ENCODE measurements at places on chromosomes 1 and 21.

GRCh38 chr1:9085306-9085940 is 16.0 kb upstream of the SLC2A5 start:
- no peak for DNase-seq

GRCh38 chr1:11187494-11187893 is 1.7 kb upstream of the ANGPTL7 start:
- DNase-seq: no peak

DNA sequence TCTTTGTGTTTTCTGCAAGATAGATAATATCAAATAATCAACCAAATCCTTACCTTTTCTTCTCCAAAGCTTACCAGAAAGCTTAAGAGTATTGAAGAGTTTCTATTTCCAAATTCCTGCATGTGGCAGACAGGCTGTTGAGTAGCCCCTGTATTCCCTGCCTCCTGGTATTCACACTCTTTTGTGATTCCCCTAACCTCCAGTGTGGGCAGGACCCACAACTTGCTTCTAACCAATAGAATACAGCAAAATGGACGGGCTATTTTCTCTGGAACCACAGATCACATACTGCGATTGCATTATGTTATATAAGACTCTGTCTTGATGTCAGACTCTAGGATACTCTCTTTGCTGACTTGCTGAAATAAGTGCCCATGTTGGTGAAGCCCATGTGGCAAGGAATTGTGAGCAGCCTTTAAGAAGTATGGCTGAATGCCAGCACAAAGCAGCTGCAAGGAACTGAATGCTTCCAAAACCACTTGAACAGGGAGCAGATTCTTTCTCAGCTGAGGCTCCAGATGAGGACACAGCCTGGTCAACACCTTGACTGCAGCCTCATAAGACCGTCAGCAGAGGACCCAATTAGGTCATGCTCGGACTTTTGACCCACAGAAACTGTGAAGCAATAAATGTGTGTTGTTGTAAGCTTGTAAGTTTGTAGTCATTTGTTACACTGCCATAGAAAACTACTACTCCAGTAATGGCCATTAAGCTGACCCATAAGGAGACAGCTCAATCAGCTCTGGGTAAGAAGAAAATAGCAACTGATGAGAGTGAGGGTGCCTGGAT is 47.9 kb upstream of the PLXNA2 start:
- no peak for DNase-seq

- DNase-seq: no peak
These were observed 109.1 kb upstream of the USH2A start for GRCh38 chr1:216532251-216532798.

GRCh38 chr1:217528271-217528670 is 102.6 kb downstream of the GPATCH2 start:
- no peak for DNase-seq

- DNase-seq: no peak
These were observed 77.9 kb upstream of the LPGAT1 start for GRCh38 chr1:211908453-211908852.

DNA sequence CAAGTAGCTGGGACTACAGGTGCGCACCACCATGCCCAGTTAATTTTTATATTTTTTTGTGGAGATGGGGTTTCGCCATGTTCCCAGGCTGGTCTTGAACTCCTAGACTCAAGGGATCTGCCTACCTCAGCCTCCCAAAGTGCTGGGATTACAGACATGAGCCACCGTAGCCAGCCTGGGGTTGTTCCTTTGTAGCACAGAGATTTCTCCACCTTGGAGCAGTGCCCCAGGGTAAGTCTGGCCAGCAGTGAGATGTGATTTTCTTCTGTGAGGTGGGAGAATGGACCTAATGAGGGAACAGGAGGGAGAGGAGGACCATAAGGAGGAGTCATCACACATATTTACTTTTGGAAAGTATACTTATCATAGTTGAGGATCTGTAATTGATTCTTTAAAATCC is 61.1 kb upstream of the GADD45A start:
- DNase-seq: no peak

DNA sequence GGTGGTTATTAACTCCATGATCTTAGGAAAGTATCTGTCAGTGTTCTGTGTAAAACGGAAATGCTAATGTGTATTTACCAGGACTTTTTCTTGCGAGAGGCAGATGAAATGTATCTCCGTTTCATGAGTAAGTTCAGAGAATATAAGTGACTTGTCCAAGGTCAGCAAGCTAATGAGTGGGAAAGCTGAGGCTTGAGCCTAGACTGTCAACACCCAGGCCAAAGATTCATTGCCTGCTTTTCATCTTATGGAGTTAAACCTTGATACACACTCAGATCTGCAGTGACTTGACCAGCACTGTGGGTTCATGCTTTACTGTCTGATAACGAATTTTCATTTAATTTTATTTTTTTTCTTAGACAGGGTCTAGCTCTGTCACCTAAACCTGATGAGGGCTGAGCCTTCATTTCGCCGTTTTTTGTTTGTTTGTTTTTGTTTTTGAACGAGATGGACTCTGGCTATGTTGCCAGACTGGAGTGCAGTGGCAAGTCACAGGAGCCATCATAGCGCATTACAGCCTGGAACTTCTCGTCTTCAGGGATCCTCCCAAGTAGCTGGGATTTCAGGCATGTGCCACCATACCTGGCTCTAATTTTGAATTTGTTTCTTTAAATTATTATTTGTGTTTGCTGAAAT is 918 bp upstream of the JTB start:
- no peak for DNase-seq

- no peak for DNase-seq
These were observed 275.9 kb upstream of the C1orf105 start for GRCh38 chr1:172144445-172145061.

DNA sequence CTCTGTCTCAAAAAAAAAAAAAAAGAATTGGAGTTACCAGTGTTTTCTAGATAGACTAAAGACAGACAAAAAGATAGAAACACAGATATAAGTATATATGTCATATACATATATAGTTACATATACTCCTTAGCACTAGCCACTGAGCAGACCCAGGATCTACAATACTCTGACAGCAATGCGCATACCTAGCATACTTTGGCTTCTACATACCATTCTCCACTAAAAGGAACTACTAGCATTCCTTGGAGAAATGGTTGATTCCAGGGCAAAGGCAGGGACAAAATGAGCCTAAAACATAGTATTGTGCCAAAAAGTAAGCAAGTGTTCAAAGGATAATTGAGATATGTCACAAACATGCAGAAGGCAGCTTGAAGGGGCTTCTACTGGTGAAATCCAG is 22.7 kb downstream of the SYNJ1 start:
- DNase-seq: no peak

GRCh38 chr1:68409426-68409825 is 40.3 kb downstream of the RPE65 start:
- no peak for DNase-seq

DNA sequence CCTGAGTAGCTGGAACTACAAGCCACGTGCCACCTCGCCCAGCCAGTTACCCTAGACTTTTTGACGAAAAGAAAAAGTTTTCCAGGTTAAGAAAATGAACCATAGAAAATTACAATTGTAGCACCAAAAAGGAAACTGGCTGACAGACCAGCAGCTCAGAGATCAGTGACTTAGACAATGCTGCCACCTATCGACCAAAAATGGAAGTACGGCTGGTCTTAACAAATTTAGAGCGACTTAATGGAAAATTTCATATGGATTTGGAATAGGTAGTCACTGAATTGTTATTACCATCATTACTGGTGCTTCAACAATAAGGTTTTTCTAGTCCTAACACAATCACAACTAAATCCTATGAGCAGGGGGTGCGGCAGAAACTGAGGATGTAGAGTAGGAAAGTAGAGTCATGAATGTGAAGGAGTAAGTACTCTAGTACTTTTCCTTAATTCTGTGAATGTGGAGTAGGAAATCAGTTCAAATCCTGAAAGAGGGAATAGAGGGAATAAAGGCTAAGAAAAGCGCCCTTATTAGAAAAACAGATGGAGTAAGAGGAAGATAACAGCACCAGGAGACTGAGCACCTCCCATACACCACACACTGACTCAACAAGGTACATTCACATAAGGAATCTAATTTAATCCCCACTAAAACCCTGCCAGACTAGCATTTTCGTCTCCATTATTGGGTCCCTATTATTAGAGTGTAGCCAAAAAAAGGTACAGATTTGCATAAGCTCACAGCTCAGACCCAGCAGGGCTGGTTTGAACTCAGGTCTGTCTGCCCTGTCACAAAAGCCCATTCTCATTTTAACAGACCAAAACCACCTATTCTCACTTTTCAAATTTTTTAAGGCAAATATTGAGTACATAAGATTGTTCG is 37.9 kb upstream of the MGST3 start:
- peak; percentile 79 for DNase-seq

GRCh38 chr1:187038784-187039183 is 210.0 kb downstream of the PLA2G4A start:
- no peak for DNase-seq

GRCh38 chr1:26890467-26890796 is 349 bp upstream of the GPN2 start:
- DNase-seq: no peak

DNA sequence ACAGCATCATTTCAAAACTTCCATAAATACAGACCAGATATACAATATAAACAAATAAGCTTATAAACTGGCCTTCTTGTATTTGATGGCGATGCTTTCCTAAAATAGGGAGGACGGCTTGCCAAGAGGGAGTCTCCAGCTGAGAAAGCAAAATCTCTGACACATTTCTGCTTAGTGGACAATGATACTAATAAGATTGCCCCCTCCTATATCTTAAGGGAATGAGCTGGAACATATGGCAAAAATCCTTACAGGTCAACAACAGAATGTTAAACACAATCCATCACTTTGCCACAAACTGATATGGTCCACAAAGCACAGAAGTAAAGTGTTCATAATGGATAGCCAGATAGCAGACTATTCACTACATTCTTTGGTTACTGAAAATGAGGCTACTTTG is 7.1 kb upstream of the GADD45A start:
- no peak for DNase-seq

- no peak for DNase-seq
These were observed 9.6 kb upstream of the NVL start for GRCh38 chr1:224339442-224340033.

GRCh38 chr1:31575369-31576140 is 760 bp upstream of the TINAGL1 start:
- no peak for DNase-seq

GRCh38 chr21:38859852-38860251 is 54.1 kb downstream of the ETS2 start:
- no peak for DNase-seq

DNA sequence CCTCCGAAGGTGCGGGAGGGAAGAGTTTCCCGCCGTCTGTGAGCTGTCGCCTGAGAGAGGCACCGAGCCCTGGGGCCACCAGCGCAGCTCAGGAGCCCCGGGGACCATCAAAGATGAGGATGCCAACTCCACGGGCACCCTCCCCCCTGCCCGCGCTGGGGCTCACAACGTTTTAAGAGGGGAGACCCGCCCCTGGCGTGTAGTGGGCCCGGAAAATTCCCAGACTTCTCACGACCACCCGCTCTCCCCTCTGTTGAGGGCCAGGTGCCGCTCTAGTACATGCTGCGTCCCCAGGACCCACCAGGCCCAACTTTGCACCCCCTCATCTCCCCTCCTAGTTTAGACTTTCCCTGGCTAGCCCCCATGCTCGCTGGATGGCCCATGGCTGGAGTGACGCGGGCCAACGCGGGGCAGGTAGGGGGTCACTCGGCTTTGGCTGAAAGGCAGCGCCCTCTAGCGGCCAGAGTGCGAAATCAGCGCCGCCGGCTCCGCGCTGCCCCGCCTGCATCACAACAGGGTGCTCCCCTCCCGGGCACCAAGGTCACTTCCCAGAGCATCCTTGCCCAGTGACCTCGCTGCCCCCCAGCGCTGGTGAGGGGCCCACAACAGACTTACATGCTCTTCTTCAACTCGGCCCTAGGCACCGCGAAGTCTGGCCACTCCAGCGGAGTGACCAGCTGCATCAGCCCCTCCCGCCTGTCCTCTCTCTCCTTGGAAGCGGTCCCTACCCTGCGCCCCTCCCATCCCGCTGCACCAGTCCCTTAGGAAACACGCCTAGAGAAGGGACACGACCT is 1.8 kb downstream of the CD160 start:
- DNase-seq: peak; percentile 49

DNA sequence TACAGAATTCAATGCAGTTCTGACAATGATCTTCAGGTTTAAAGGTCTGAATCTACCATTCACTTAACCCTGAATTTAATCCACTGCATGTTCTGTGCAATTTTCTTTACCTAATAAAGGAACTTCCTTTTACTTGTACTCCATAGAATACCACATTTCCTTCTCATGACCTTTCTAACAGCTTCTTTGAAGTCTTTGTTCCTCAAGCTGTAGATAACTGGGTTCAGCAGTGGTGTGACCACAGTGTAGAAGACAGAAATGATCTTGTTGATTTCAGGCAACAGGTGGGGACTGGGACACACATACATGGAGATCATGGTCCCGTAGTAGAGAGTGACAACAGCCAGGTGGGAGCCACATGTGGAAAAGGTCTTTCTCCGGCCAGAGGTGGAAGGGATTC is 878 bp downstream of the OR11L1 start:
- no peak for DNase-seq

DNA sequence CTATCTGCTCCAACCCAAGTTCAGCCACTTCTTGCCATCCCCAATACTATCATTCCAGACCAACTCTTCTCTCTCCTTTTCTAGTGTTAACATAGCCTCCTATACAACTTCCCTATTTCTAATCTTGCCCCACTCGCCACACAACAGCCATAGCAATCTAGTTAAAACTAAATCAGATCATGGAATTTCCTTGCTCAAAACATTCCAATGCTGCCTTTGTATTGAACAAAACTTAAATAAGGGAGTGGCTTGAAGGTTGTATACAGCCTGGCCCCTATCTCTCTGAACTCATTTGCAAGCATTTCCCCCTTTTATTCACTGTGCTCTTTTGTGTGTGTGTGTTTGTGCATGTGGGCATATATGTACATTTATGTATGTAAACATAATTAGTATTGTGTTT is 118.1 kb upstream of the SGIP1 start:
- no peak for DNase-seq

DNA sequence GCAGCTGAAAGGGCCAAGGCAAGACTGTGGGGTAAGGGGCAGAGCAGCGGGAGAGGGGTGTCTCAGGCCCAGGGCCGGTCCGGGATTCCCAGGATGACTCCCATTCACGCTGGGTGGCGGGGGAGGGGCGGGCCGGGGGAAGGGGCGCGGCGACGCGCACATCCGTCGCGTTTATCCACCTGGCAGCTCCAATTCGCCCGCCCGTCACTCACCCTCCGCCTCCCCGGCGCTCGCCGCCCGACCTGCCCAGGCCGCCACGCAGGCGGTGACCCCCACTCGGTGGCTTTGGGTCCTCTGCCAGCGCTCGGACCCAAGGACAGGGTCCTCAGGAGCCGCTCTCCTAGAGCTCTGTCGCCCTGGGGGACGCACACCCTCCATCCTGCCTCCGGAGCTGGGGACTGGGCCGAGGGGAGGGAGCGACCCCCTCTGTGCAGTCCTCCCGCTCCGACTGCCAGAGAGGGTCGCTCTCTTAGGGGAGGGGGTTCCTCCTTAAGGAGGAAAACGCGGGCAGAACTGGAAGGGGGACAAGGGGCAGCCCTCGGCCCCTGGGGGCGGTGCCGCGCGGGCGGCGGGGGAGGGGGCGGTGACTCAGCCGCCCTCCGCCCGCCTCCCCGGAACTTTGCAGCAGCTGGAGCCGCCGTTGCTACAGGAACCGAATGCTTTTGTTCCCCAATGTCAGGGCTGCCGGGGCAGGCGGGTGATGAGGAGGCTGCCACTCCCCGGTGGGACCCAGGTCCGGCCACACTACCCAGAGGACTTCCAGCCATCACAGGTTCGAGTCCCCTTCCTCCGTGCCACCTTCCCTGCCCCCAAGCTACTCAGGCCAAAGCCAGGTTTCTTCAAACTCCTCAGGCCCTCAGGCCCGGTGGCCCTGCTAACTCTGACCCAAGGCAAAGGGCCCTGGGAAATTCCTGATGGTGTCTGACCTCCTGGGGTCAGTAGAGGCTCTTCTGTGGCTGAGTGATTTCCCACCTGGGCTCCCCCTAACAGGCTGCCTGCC is 3.4 kb downstream of the ADGRB2 start:
- DNase-seq: peak; percentile 66
